ENCODE measurements at places on chromosomes 2 and 18.

DNA sequence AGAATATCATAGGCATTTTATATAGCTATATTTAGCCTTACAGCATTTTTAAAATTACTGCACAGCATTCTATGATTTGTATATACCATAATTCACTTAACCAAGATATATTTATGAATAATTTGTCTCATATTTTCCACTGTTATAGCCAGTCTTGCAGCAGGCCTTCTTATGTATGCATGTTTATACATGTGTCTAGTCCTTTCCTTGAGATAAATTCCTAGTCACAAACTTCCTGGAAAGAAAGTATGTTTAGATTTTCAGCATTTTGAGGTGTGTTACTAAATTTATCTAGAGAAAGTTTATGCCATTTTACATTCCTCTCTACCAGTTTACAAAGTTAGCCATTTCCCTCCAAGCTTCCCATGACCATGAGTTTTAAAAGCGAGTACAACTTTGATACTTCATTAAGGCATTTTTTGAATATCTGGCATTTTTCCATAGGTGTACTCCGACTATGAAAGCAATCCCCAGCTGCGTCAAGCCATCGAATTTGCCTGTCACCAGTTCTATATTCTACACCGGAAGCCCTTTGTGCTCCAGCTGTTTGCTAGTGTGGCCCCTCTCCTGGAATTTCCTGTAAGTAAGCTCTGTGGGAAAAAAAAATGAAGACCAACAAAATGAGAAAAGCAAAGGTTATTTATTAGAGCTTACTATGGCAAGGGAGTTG, 59.4 kb upstream of the RPE start:
- DNase-seq, result no peak

DNA sequence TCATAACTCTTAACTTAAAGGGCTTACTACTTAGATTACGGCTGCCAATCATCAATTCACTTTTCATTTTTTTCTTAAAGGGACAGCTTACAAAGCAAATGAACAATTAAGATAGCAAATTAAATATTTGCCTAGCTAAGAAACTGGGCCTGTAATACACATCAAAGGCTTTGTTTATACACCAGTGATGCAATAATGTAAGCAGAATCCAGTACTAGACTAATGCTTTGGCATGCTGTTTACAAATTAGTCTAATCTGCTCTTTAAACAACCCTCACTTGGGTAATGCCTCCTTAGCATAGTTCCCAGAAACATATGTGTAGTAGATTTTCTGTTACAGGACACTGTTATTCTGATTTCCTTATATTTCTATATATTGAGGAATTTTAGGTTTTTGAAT, 105.8 kb downstream of the ARHGAP28 start:
- DNase-seq, result no peak

DNA sequence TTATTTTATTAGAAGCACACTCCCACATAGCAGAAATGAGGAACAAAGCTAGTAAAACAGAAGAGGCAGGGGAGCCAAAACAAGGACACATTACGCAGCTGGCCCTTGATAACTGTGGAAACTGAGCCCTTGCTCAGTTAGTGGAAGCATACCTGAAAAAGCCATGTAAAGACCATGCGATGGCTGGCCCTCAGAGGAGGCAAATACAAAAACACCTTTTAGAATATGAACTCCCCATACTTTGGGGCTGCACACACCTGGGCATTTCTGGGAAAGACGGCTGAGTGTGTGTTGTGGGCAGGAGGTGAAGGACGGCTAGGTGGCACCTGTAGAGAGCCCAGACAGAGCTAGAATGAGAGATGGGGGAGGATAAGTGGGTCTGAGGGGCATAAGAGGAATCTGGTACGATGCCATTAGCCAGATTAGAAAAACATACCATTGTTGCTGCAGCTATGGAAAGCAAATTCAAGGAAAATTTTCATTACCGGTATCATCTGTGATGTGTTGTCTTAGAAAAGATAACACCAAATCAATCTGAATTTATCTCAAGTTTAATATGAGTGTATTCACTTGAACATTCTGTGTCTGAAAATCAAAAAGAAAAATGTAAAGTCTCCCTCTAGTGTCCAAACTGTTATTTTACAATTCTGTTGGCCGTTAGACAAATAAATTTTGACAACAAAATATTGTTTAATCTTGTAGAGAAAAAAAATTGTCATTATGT, 45.2 kb upstream of the SULT1C3 start:
- DNase-seq, result no peak

GRCh38 chr2:144515099-144515695, 4.7 kb downstream of the ZEB2 start:
- no peak for DNase-seq

- DNase-seq, result no peak
Observed at GRCh38 chr18:21450913-21451312, 149.6 kb downstream of the ESCO1 start.

DNA sequence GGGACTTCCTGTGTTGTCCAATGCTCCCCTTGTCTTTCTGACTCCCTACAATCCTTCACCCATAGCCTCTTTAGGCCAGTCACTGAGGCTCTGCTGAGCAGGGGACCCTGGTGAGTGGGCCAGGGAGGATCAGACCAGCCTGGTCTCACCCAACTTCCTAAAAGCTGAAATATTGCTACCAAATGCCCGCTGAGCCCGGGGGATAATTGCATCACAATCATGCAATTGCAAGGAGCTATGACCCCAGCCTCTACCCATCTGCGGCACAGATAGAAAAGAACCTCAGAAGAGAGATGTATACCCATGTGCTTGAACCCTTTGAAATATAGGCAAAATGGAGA, 3.7 kb upstream of the SP100 start:
- DNase-seq, result no peak

DNA sequence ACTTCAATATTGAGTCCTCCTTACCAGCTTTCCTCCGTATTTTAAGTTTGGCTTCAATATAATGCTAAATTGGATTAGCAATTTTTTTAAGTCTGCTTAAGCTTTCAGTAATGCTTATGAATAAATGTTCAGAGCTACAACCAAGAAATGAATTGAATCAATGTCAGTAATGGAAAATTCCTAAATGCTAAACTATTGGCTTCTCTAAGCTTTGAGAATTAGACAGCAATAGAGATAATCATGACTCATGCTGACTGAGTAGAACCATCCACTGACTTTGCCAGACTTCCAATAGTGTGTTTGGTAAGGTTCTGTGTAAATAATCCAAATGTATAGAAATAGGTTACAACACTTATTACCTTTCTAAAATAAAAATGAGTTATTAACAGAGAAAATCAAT, 8.9 kb upstream of the PDE1A start:
- DNase-seq, result no peak

GRCh38 chr2:54330926-54331835, 75.2 kb upstream of the TSPYL6 start:
- no peak for DNase-seq

- DNase-seq, result no peak
Observed at GRCh38 chr2:115520727-115521126, 1078.3 kb downstream of the DPP10 start.

- DNase-seq, result no peak
Observed at GRCh38 chr2:46861916-46862315, 53.7 kb downstream of the MCFD2 start.

GRCh38 chr2:181807526-181807925, 84.0 kb upstream of the ITPRID2 start:
- no peak for DNase-seq

DNA sequence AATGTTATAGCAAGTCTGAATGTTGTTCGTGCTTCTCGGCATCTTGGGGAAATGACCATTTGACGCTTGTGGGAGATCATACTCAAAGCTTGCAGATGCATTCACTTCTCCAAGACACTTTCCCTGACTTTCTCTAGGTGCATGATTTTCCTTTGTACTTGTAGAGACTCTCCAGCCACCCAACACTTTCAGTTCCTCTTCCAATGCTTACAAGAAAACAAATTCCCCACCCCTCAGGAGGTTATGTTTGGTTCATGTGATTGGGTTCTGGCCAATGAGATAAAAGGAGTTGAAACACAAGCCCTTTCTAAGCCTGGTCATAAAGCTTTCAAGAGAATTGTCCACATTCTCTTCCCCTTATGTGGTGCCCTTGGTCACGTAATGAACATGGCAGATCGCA, 156.3 kb downstream of the EPHA4 start:
- no peak for DNase-seq

- DNase-seq, result no peak
Observed at GRCh38 chr2:24509425-24509824, 18.4 kb downstream of the NCOA1 start.

DNA sequence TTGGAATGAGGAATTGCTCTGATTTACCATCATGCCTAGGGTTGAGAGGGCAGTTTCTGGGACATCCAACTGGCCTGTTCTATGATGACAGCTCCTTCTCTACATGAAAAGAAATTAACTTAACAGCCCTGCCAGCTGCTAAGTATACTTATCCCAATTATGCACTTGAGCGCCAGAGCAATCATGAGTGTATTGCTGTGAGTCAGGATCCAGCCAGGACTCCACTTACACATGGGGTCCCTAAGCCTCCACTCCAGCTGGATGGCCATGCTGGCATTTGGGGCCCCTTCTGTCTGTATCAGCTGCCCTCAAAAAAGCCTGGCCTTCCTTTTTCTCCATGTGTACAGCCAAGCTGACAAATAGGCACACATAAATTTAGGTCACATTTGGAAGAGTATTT, 481.9 kb downstream of the TMX3 start:
- no peak for DNase-seq

- DNase-seq, result no peak
Observed at GRCh38 chr2:195450552-195451113, 206.4 kb upstream of the SLC39A10 start.

DNA sequence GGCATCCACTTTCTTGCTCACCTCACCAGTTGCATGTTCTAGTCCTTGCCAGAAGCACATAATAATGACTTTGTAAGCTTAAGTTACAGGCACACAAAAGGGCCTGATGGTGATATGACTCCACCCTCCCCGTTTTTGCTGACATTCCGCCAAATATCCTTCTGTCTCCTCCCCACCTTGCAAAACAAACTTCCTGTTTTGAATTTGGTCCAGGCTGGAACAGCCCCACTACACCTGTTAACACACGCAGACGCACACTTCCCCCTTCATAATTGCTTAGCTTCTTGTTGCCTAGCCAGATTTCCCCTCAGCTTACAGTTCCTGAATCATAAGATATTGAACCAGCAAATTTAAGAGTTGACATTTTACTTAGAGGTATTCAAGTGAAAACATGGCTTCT, at the start of gene MGAT5:
Gene MGAT5 (plus strand): TSS at position 269 of the 400 bp plus-strand sequence. CDS start 332 bp downstream, outside the sequence.
- peak; percentile 47 for DNase-seq

DNA sequence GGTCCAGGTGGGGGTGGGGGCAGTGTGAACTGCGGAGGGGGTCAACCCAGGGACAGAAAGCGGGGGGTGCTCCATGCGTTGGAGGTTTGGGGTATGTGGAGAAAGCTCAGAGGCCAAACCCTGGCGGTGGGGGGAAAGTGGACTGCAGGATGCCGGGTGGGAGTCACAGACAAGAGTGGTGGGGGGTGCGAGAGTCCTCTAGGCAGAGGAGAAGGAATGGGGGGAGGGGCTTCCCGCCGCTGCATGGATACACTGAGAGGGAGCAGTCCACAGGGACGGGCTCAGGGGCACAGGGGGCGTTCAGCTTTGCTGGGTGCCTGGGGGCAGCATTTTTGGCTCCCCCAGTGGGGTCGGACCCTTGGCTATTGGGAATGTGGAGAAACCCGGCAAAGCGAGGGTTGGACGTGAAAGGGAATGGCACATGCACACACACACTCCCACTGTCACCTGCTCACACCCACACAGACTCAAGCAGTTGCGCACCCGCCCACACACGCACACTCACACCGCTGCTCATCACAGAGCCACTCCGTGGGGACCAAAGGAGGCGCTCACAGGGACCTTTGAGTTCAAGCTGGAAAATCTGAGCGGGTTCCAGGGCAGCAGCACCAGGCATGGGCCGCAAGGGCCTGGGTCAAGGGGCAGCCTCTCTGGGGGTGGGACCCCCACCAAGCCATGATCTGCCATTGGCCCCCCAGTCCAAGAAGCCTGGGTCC, 7.7 kb downstream of the GBX2 start:
- no peak for DNase-seq

GRCh38 chr2:109645412-109646184, 31.4 kb downstream of the SOWAHC start:
- DNase-seq, result no peak

DNA sequence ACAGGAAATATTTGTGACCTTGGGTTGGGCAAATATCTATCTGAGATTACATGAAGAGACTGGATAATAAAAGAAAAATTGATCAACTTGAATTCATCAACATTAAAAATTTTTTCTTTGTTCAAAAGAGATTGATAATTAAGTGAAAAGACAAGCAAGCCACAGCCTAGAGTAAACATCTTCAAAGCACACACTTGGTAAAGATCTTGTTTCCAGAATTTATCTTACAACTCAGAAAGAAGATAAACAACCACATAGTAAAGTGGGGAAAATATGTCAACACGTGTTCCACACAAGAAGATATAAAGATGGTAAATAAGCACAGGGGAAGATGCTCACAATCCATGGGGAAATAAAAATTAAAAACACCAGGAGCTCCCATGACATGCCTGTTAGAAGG, 195.9 kb downstream of the SOX11 start:
- DNase-seq, result no peak

- DNase-seq, result no peak
Observed at GRCh38 chr18:76914314-76914713, 92.0 kb downstream of the ZNF236 start.

GRCh38 chr18:48994044-48994651, 43.4 kb upstream of the SMAD7 start:
- DNase-seq, result no peak

GRCh38 chr2:167992278-167992677, 255.1 kb downstream of the STK39 start:
- no peak for DNase-seq

- no peak for DNase-seq
Observed at GRCh38 chr2:142724186-142724585, 153.3 kb upstream of the KYNU start.

- DNase-seq, result peak; percentile 45
Observed at GRCh38 chr2:203861197-203861596, 6.4 kb upstream of the CTLA4 start.

GRCh38 chr18:43876286-43876685, 599.0 kb upstream of the SYT4 start:
- DNase-seq, result no peak

GRCh38 chr2:203347375-203347774, 19.2 kb downstream of the ABI2 start:
- DNase-seq, result no peak

DNA sequence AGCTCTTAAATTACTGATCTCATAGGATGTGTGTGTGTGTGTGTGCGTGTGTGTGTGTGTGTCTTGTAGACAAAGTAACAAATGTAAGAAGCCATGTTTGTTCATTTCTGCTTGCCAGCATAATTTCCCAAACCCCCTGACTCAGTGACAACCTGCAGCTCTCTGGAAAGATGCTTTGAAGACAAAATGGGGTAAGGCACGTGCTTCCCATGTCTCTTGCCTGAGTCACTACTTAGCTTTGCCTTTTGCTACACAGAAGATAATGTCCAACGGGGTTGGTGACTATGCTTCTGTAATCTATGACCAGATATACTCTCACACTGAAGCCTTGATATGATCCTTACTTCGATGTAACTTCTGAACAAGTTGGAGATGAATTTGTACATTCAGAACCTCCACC, 332.0 kb downstream of the SLC4A3 start:
- DNase-seq, result no peak

DNA sequence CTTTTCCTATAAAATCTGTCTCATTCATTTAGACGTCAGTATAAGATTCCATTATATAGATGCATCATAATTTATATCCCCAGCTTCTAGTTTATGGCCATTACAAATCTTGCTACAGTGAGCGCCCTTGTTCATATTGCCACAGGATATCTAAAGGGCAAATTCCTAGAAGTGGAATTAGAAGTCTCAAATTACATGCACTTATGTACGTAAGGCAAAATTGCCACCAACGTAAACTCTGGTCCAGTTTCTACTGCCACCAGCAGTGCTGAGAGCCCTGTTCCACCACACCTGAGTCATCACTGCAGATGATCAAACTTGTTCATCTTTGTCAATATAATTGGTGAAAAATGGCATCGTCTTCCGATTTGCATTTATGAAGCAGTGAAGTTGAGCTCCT, 90.9 kb upstream of the ID2 start:
- no peak for DNase-seq

All from CD4-positive, alpha-beta T cell treated with Interleukin-4 for 1 hour (primary cell).